ENCODE measurements at places on chromosomes 12 and 14.

DNA sequence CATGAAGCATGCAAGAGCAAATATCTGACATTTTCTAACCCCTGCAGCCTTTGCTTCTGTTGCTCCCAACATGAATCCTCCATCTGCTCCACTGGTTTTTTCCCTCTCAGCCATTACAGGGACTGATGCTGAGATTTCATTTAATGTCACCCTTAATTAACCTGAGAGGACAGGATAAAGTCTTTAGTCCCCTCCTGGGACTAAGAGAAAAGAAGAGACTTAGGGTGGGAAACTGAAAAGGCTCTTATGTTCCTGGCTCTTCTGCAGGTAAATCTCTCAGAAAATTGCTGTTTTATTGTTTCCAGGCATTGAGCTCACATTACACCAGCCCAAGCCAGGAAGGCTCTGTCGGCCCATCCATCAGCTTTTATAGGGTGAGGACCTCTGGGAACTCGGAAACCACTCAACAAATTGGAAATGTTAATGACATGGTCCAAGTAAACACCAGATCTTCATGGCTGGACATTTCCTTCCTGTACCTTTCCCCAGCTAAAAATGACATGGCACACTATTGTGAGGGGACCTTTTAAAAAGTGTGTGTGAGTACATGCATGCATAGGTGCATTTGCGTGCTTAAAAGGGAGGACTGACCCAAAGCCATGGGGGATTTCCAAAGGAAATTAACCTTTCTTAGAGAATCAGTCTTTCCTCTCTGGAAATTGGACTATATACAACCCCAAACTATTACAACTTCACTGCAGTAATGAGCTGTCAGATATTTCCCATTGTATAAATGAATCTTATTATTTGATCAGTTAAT is 408.1 kb upstream of the TMTC1 start:
- no peak for DNase-seq

- DNase-seq, result no peak
Measured at GRCh38 chr12:104222976-104223375, 7.4 kb downstream of the TXNRD1 start.

GRCh38 chr12:70005864-70006618 is 181.0 kb downstream of the MYRFL start:
- no peak for DNase-seq

DNA sequence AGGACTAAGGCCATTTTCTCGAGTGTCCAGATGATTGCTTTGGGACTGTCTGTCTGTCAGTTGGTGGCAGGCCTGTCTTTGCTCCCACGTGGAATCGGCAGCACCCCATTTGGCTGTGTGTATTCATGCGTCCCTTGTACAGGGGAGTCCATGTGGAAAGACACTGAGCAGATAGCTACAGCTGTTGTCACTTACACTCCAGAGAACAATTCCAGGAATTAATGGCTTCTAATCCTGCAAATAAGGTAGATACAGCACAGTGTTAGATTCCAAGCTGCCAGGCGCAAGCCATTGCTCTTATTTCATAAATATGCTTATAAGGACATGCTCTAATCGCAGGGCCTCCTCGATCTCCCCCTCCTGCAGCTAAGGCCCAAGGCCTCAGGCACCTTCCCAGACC is 208.8 kb downstream of the VRK1 start:
- DNase-seq, result no peak

DNA sequence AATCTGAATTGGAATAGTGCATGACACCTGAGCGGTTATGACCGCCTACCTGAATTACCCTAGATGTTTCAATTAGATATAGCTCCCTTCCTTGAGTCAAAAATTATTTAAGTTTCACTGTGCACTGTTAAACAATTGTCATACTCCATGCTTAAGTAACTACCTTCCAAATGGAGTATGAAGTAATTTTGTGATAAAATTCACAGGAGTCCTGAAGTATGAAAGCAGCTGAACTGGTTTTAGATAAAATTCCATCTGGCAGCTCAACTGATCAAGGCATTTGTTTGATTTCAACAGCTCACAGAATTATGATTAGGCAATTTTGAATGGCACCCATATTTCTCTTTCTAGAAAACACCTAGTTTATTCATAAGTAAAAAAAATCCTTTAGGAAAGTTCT is 19.5 kb downstream of the PRICKLE1 start:
- no peak for DNase-seq

GRCh38 chr12:76698966-76699365 is 64.9 kb upstream of the ZDHHC17 start:
- no peak for DNase-seq

DNA sequence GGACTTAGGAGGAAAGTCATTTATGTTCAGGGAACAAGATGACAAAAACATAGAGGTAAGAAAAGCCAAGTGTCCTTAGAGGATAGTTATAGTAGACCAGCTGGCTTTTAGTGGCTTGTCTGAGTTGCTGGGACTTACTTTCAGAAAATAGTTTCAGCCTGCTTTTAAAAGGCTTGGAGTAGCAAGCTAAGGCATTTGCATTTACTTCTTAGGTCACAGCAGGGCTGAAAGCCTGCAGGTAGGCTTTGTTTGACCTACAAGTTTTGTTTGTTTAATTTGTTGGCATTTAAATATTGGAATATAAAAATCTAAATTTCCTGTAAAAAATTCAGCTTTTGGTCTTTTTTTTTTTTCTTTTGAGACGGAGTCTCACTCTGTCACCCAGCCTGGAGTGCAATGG is 5.1 kb downstream of the ACSS3 start:
- DNase-seq, result no peak

- DNase-seq, result no peak
Measured at GRCh38 chr12:54596526-54596946, 8.1 kb upstream of the PPP1R1A start.

Measured in urinary bladder (tissue), 4 donors.